ENCODE measurements at places on chromosomes 4 and X. TPM values are rescaled to one million over a fixed set of nuclear protein-coding genes. Genes with fewer than 3 reads are reported as not detected.

DNA sequence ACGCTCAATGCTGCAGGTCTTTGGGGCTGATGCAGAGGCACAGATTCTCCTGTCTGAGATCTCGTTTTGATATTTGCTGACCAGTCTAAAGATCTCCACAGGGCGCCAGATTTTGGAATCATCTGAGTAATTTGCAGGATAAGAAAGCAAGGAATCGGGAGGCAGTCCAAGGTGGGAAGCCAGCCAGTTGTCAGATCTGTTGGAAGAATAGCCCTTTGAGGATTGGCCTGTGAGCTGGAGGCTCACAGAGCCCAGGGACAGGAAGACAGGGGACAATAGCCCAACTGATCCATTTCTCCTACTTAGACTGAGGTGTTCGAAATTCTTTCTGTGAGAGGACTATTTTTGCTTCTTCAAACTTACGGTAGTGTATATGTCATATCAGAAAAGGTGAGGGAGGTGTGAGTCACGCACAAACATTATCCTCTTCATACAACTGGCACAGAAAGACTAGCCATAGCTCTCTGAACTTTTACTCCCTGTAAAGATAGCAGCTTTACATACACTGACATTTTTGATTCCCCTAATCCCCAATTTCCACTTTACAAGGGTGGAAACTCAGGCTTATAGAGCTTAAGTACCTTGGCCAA, 8.8 kb downstream of the DIPK2B start:
- no peak for DNase-seq

- peak; percentile 11 for DNase-seq
Measured at GRCh38 chr4:11367371-11367770, 61.3 kb downstream of the HS3ST1 start.

Gene HTR2C
- total RNA-seq: 0.07 TPM

Gene HS3ST1
- 0.37 TPM for total RNA-seq

Gene USP27X
- 6.8 TPM for total RNA-seq

- DNase-seq: no peak
Measured at GRCh38 chr4:27764526-27764837, 903.8 kb downstream of the STIM2 start.
